ENCODE measurements at places on chromosomes 1 and 21. TPM values are rescaled to one million over a fixed set of nuclear protein-coding genes. Genes with fewer than 3 reads are reported as not detected.

KCNN3 gene
- polyA plus RNA-seq = 1.5 TPM

FAM229A gene
- 7.3 TPM for polyA plus RNA-seq

FAM167B gene
- polyA plus RNA-seq = 8.2 TPM

GNAT2 gene
- polyA plus RNA-seq = not detected
